ENCODE measurements at places on chromosomes 7 and 10. TPM values are rescaled to one million over a fixed set of nuclear protein-coding genes. Genes with fewer than 3 reads are reported as not detected.

DNA sequence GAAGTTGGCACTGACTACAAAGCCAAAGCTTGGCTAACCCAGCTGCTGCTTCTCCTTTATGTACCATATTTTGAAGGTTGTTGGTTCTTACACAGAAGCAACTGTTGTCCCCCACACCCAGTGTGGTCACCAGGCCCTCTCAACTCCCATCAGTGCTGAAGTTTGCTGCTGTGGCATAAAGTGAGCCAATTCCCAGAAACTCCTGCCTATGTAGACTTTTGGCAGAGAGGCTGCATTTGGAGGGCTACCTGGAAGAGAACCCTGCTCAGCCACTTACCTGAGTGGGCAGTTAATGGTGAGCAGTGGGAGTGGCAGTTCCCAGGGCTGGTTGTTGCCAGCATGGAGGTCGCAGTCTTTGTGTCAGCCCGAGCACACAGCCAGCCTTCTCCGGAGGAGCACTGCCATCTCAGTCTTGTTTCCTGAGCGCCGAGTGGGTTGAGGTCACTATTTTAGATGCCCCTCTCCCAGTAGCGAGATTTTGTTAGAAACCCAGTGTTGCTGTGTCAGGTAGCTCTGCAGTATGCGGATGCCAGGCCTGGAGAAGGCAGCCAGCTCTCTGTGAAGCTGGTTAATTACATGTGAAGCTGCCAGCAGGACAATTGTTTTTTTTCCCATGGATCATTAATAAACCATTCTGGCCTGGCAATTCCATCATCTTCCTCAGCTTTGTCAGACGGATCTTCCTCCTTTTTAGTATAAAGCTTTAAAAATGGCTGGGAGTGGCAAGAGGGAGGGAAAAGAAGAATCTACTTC, 24.5 kb downstream of the LRRC4 start:
- DNase-seq: no peak

- no peak for DNase-seq
Observed at GRCh38 chr7:140350056-140350455, 48.3 kb downstream of the SLC37A3 start.

DNA sequence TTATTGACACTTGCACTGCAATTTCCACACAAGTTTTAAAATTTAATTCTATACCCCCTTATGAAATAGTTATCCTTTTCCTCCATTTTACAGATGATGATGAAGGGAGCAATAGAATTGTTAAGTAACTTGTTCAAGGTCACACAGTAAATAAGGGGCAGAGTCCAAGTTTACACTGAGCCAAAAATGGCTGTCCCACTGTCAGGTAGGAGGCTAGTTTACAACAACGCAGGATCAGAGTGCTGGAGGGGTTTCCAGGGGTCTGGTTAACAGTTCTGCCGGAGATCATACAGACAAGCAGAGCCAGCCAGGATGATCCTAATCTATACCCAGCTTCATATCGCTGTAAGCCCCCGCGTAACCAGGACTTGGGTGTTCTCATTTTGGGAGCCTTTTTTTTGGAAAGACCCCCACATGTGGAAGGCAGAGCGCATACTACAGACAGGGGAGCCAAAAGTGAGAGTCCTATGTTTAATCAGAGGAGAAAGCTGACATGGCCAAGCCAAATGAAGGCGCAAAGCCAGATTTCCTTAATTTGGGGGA, 524 bp upstream of the UNC5B start:
- DNase-seq: no peak

DNA sequence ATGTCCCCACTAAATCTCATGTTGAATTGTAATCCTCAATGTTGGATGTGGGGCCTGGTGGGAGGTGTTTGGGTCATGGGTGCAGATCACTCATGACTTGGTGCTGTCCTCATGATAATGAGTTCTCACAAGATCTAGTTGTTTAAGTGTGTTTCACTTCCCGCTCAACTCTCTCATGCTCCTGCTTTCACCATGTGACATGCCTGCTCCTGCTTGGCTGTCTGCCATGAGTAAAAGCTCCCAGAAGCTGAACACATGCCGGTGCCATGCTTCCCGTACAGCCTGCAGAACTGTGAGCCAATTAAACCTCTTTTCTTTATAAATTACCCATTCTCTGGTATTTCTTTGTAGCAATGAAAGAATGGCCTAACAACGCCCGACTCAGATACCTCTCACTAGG, 6.2 kb upstream of the PSTK start:
- DNase-seq: no peak

GRCh38 chr7:8590791-8591190, 157.4 kb downstream of the NXPH1 start:
- no peak for DNase-seq

DNA sequence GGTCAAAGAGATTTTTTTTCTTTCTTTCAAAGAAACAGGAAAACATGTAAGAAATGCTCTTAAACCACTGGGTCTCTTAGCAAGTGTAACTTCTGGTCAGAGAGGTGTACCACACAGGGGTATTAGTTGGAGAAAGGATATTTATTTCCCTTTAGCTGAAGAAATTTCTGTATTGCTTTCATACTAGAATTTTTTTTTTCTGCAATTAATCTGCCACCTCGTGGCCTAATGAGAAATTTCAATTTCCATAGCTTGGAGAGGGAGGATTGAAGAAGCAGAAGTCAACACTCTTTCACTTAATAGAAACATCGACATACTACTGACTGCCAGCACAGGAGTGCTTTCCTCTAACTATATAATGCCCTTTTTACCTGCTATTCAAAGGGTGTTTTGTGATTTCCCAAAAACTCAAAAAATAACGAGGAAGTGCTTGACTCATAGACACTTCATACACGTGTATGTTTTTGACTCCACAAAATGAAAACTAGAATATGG, 177.6 kb upstream of the NAMPT start:
- DNase-seq: no peak

DNA sequence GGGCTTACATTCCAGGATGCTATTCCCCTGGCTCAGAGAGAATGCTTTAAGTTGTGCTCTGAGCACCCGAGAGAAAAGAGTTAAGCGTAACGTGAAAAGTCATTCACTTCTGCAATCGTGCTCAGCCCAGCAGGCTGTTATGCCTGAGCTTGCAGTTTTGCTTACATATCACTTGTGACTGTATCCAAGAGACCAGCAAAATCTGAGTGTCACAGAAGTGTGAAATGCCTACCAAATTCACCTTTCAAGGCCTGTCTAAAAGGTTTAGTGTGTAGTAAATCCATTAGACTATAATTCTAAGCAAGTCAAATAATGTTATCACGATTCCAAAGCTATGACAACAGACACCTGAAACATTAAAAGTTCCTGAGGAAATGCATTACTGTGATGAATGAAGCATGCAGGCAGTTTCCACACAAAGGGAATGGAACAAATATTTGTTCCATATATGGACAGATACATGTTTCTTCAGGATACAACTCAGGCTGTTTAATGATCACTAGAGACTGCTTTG, 20.1 kb downstream of the ITGB1 start:
- DNase-seq: no peak

DNA sequence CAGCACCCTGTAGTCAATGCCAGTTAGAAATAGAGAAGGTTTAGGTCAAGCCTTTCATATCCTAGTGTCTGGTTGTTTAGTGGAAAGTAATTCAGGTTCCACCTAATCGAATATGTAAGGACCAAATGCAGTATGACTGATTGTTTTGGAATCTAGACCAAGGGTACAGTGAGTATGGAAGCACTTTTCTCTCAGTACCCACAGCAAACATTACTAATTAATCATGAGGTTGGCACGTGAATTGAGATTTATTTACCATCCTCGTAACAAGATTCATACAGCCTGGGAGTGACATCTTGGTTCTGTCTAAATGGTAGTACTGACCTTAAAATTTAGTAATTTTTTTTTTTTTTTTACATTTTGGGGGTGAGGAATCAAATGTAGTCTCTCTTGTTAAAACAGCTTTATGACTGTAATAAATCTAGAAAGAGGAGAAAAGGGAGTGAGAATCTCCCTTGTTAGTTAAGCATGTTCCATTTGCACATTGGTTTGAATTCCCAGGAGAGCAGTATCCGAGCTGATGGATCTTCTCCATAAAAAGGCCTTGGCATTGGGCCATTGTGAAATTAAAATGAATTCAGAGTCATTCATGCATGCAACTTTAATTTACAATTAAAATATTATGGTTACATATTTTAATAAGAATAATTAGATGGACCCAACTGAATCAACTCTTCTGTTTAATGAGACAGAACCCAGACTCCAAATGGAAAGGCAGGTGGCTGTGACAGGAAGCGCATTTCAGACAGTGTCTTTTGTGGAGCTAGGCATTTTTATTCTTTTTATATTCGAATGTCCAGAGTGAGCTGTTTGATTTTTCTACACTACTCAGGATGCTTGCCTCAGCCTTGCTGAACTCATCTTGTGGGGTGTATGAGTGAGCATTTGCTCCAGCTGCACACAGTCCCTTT, 57.6 kb downstream of the SNX10 start:
- DNase-seq: no peak

DNA sequence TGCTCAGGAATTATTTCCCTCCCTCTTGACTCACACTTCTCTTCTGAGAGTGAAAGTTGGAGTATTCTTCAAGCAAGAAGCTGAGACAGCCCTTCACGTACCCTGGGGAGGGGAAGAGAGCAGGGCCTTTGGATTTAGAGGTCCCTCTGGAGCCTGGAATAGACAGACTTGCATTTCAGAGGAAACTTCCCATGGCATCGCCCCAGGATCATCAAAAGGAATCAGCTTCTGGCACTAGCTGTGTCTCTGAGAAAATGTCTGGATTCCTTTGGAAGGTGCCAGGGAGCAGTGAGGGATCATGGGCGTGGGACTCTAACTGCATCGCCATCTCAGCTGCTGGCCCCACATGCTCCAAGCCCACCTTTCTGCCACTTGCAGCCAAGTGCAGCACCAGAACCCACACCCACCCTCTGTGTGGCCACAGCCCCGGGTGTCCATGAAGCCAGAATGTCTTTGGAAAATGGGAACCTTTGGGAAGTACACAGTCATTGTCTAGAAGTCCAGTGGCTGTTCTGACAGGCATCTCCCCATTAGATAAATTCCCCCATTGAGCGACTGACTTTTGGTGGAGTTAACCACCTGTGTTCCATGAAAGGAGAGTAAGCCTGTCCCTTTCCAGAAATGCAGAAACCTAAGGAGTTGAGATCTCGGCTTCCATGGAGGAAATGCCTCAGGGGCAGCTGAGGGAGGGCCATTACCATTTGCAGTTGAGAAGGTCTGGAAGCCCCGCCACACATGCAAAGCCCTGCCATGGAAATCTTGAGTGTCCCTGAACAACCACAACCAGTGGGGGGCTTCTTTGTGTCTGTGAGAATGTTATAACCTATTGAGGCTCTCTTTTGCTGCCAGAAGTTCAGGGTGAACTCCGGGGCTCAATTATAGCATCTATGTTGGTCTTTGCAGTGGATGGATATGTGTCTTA, 57.8 kb upstream of the GDF10 start:
- DNase-seq: no peak

DNA sequence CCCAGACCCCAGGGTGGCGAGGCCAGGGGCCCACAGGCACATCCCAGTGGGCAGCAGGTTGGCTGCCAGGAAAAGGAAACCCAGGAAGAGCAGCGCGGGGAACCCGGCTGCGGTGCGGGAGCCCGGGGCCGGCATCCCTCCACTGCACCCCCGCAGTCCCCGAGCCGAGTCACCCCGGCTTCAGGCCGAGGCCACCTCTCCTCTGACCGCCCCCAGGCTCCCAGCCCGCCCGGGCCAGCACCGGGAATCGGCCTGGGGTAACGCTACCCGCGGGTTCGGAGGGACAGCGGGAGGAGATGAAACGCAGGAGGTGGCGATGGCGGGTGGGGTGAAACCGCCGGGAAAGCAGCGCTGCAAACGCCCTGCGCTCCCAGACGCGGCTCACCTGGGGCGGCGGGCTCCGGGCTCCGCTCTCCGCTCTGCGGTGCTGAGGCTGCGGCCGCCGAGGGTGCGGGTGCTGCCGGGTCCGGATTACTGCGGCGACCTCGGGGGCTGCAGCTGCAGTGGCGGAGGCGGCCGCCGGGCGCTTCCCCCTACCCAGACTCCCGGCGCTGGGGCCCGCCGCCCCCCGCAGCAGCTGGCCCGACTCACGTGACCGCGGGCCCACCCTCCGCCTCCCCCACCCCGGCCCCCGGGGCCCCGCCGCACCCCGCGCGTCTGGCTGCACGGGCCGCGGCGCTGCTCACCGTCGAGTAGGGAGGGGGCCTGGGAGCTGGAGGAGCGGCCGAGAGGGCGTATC, at the start of gene SCRN1:
SCRN1 (minus strand) TSS at position 545 of the 739 bp plus-strand sequence. CDS start 20,734 bp downstream, outside the sequence.
- no peak for DNase-seq

GRCh38 chr7:11319491-11320274, 346.0 kb downstream of the PHF14 start:
- DNase-seq: no peak

DNA sequence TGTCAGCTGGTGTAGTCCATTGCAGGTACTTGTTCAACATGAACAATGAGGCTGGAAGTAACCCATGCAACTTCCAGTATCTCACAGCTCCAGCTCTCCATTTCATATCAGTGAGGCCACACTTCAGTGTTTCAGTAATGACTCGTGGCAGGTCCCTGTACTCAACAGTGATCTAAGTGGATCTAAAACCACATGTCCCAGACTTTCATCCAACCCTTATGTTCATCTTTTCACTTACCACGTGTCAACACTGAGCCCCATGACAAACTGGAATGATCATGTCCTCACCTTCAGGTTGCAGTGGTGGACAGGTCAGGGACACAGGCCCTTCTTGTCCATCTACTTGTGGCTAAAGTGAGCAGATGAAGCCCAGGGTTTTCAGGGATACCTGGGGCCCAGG, 155.0 kb upstream of the GRB10 start:
- no peak for DNase-seq

DNA sequence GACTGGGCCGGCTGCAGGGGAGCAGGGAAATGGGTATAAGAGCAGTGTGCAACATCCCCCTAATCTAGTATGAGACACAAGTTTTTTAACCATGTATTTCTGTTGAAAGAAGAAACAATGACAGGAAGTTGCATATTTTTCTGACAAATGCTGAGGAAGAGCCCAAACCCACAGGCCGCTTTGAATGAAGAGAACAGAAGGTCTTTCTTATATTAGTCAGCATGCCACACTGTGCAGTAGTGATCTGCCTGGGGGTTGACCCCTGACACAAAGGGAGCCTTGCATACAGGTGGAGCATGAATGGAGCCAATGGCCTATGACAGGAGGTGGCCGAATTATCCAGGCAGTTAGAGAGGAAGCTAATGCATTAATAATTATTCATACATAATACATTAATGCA, 518.3 kb downstream of the PLXDC2 start:
- DNase-seq: no peak

DNA sequence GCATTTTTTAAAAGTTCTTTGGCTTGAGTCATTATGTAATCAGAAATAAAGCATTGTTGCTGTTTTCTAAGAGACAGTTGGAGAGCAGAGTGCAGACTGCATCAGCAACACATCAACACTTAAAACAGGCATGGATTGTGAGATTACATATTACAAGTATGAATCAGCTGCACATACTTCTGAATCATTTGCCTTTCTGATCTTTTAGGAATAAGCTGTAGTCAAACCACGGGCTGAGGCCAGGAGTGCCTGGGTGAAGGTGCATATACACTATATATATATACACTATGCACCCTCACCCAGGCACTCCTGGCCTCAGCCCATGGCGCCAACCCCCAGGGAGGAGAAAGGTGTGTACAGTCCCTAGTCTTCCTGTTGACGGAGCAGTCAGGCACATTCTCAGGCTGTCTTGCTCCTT, 52.4 kb upstream of the DLX6 start:
- no peak for DNase-seq

Gene ZNF365
- total RNA-seq: not detected

Gene KIAA1217
- 6.4 TPM for total RNA-seq

Gene STEAP4
- 1.1 TPM for total RNA-seq

Gene GPR15LG
- total RNA-seq: not detected

Gene EEPD1
- total RNA-seq: 0.91 TPM

Gene FAM221A
- 9.9 TPM for total RNA-seq

Gene SEMA4G
- total RNA-seq: 0.31 TPM

Gene HECW1
- total RNA-seq: not detected

Measured in activated T-helper 1 cell treated with anti-CD3 and anti-CD28 coated beads, Interleukin-12 subunit alpha, Interleukin-12 subunit beta, Interleukin-2, Interleukin-4 antibody, amounts not matched to agents 30 ng/mL and 10 ng/mL and 1 ng/mL, durations not matched to agents 14 hours and 24 hours and 36 hours (primary cell).